Activated CD8-positive, alpha-beta T cell treated with anti-CD3 and anti-CD28 coated beads for 36 hours (primary cell): ENCODE measurements at places on chromosomes 2 and 18. TPM values are rescaled to one million over a fixed set of nuclear protein-coding genes. Genes with fewer than 3 reads are reported as not detected.

PLGLB1 gene
- 0.45 TPM for total RNA-seq

FBXO41 gene
- total RNA-seq, result 42.0 TPM

ZNF892 gene
- total RNA-seq, result 3.3 TPM

GNAL gene
- 0.11 TPM for total RNA-seq

MEIS1 gene
- not detected for total RNA-seq

HOXD10 gene
- total RNA-seq, result not detected

VWC2L gene
- total RNA-seq, result not detected

PMAIP1 gene
- total RNA-seq, result 92.8 TPM

DYNAP gene
- not detected for total RNA-seq

CD8B2 gene
- total RNA-seq, result 4.5 TPM

TRABD2A gene
- total RNA-seq, result 56.3 TPM

FEV gene
- not detected for total RNA-seq

CDH7 gene
- total RNA-seq, result not detected

TUBA4B gene
- not detected for total RNA-seq

LIMS3 gene
- total RNA-seq, result 0.74 TPM

- H3K36me3 ChIP-seq, result no peaks in the 10 kb centered on the region
- no peak for DNase-seq
- no peaks in the 10 kb centered on the region for H3K4me1 ChIP-seq
- no peak overlapping the region for H3K4me3 ChIP-seq
- H3K27me3 ChIP-seq, result no peaks in the 10 kb centered on the region
These were observed 52.5 kb upstream of the TTN start for GRCh38 chr2:178859730-178860129.

- peaks cover 9% of the 10 kb centered on the region for H3K4me1 ChIP-seq
- H3K36me3 ChIP-seq, result peaks cover 43% of the 10 kb centered on the region
- no peak overlapping the region for H3K4me3 ChIP-seq
- H3K27me3 ChIP-seq, result no peaks in the 10 kb centered on the region
- no peak for DNase-seq
These were observed 53.3 kb downstream of the PIKFYVE start for GRCh38 chr2:208319391-208319790.

DNA sequence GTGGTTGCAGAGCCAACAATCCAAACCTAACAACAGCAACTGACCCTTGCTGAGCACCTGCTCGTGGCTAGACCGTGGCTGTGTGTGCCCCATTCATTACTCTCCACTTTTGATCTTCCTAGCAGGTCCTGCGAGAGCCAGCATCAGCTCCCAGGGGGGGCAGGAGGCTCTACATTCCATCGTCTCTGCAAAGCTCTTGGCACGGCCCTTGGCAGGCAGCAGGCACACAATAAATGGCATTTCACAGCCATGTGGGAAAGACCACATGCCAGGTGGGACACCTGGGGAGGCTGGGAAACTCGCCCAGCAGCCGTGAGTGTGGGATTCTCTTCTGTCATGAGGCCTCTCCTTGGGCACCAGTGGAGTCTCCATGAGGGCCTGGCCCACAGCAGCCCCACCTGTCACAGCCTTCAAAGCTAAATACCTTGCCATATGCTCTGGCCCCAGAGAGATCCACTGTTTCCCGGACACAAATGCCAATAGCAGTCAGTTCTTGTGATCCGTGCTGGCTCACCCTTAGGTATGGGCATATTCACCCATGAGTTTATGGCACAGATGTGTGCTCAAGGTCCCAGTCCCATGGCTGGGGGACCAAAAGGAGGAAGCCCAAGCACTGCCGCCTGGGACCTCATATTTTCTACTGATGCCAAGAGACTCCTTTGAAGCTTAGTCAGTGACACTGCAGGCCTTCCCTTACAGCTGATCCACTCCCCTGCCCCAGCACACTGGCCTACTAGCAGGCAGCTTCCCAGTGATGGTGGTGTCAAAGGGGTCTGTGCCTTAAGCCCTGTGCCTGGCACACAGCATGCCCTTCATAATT is 6.8 kb upstream of the TEX51 start:
- no peaks in the 10 kb centered on the region for H3K4me1 ChIP-seq
- peaks cover 8% of the 10 kb centered on the region for H3K27me3 ChIP-seq
- H3K4me3 ChIP-seq, result no peak overlapping the region
- no peaks in the 10 kb centered on the region for H3K36me3 ChIP-seq

GRCh38 chr2:168456521-168457189 is 583 bp downstream of the CERS6 start:
- H3K4me3 ChIP-seq, result no peak overlapping the region
- H3K27ac ChIP-seq, result peak overlapping the region; percentile 72
- H3K27me3 ChIP-seq, result no peaks in the 10 kb centered on the region

DNA sequence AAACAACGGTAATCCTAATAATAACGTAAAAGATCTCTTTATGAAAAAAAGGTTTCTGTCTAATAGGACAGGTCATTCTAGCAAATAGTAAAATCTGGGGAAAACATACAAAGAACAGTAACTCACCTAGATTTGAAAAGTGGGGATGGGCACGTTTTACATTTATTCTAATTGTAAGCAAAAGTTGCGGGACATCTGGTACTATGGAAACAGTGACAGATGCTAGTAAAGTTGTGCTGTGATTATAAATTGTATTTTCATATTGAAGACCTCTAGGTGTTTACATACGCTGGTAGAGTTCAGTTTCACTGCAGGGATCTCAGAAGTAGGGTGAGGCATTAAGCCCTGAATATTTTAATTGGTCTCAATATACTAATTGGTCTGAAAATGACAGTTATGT is 422.5 kb downstream of the DPP10 start:
- no peaks in the 10 kb centered on the region for H3K27me3 ChIP-seq
- H3K4me3 ChIP-seq, result no peak overlapping the region
- H3K36me3 ChIP-seq, result no peaks in the 10 kb centered on the region

DNA sequence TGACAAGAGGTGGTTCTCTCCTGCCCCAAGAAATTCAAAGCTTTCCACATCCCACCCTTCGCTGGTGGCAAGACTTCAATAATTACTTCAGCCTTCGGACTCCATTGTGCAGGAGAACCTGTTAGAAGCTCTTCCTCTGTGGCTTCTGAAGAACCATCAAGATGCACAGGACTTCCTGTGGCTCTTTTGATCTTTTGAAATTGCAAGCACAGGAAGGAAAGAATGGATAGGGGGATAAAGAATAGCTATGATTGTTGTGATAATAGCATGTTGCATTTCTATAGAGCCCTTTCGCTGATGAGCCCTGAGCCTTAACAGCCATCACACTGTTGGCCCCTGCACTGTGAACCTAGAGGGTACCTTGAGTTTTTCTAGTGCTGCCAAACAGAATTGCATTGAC is 7.4 kb downstream of the EPAS1 start:
- H3K36me3 ChIP-seq, result no peaks in the 10 kb centered on the region
- H3K4me3 ChIP-seq, result no peak overlapping the region
- peaks cover 27% of the 10 kb centered on the region for H3K4me1 ChIP-seq
- H3K27me3 ChIP-seq, result peaks cover 64% of the 10 kb centered on the region

- H3K27me3 ChIP-seq, result peaks cover 23% of the 10 kb centered on the region
- H3K27ac ChIP-seq, result peak overlapping the region; percentile 90
- no peaks in the 10 kb centered on the region for H3K36me3 ChIP-seq
- peak overlapping the region; percentile 78 for H3K4me3 ChIP-seq
These were observed 69.9 kb downstream of the CTAGE1 start for GRCh38 chr18:22347606-22348511.

DNA sequence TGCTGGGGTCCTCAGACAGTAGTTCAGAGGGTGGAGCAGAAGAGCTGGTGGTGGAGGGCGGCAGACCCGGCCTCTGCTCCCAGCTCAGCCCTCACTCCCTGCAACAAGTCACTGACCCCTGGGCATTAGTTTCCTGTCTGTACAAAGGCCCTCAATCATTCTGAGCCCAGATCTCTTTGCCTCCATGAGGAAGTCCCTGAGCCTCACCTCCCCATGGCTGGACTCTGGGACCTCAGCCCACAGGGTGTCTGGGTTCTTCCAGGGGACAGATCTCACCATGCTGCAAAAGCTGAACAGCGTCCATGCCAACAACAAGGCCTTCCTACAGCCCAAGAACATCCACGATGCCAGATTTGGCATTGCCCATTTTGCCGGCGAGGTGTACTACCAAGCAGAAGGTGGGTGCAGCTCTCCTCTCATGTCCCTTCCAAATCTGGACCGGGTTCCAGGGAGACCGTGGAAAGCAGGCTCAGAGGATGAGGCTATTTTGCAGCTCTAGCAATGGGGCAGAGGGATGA is 49.1 kb downstream of the MYO7B start:
- H3K27ac ChIP-seq, result no peak overlapping the region
- no peak overlapping the region for H3K4me3 ChIP-seq
- no peaks in the 10 kb centered on the region for H3K4me1 ChIP-seq
- no peaks in the 10 kb centered on the region for H3K36me3 ChIP-seq

DNA sequence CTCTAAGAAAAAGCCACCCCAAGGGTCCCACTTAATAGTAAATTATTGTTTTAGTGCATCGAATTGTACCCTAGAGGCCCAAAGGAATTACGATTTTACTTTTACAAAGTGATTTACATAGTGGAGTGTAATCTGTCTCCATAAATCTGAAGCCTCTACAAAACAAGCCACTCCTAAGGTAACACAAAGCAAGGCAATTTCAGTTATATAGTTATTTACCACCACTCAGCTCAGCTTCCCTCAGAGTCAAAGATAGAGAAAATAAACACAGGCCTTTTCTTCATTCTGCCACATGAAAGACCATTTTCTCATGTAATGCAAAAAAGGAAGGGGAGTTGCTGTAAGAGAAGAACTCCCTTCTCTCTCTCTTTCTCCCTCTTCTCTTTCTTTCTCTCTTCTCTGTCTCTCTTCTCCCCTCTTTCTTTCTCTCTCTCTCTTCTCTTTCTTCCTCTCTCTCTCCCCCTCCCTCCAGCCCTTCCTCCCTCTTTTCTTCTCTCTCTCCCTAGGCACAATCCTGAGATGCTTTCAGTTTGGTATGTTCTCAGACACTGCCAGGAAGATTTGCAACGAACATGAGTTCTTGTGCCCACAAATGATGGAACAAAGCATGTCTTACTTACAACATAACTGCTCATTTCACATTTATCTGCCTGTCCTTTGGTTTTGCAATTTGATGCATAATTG is 264.5 kb downstream of the BCL2 start:
- H3K4me1 ChIP-seq, result peaks cover 13% of the 10 kb centered on the region
- no peak overlapping the region for H3K4me3 ChIP-seq
- no peaks in the 10 kb centered on the region for H3K36me3 ChIP-seq
- no peak for DNase-seq

GRCh38 chr2:26330114-26330549 is 15.8 kb upstream of the SELENOI start:
- no peaks in the 10 kb centered on the region for H3K27me3 ChIP-seq
- peaks cover 21% of the 10 kb centered on the region for H3K4me1 ChIP-seq
- DNase-seq, result peak; percentile 96
- H3K27ac ChIP-seq, result no peak overlapping the region
- H3K36me3 ChIP-seq, result no peaks in the 10 kb centered on the region

DNA sequence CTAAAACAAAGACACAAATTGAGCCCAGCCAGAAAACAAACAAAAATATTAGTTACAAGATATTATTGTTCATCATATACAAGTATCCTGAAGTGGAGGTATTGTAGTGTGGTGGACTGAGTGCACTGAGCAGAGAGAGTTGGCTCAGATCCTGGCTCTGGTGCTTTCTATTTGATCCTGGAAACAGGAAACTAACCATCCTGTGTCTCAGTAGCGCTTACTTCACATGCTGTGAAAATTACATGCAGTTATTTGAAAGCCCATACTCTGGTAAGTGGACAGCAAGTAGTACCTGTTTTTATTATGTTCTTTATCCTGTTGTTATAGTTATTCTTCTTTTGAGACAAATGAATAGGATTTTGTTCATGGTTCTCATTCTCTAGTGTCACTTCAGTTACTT is 84.3 kb upstream of the CRIM1 start:
- peaks cover 6% of the 10 kb centered on the region for H3K36me3 ChIP-seq
- no peak overlapping the region for H3K4me3 ChIP-seq
- DNase-seq, result no peak

DNA sequence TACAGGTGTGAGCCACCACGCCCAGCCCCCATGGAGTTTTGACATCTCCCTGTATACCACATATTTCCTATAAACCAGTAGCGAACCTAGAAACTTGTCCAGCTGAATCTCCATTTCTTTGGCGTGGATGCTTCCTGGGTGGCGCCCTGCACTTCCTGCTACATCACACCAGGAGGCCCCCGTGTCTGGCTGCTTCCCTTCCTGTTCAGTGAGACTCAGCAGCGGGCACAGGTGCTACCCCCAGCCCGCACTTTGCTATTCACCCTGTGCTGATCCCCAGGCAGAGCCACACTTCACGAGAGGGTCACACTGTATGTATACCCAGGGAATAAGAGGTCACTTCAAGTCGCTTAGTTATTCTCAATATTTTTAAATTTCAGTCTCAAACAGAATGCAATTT is 35.0 kb downstream of the CYP27C1 start:
- no peaks in the 10 kb centered on the region for H3K36me3 ChIP-seq
- H3K4me1 ChIP-seq, result peaks cover 4% of the 10 kb centered on the region
- H3K27me3 ChIP-seq, result peaks cover 13% of the 10 kb centered on the region
- no peak overlapping the region for H3K4me3 ChIP-seq
- peak; percentile 38 for DNase-seq

- H3K4me1 ChIP-seq, result peaks cover 91% of the 10 kb centered on the region
- peak overlapping the region; percentile 11 for H3K4me3 ChIP-seq
- peaks cover 9% of the 10 kb centered on the region for H3K36me3 ChIP-seq
- peak overlapping the region; percentile 76 for H3K27ac ChIP-seq
- no peaks in the 10 kb centered on the region for H3K27me3 ChIP-seq
These were observed 132.2 kb upstream of the ITGB6 start for GRCh38 chr2:160332318-160332717.
